ENCODE measurements at places on chromosomes 4 and X. TPM values are rescaled to one million over a fixed set of nuclear protein-coding genes. Genes with fewer than 3 reads are reported as not detected.

DNA sequence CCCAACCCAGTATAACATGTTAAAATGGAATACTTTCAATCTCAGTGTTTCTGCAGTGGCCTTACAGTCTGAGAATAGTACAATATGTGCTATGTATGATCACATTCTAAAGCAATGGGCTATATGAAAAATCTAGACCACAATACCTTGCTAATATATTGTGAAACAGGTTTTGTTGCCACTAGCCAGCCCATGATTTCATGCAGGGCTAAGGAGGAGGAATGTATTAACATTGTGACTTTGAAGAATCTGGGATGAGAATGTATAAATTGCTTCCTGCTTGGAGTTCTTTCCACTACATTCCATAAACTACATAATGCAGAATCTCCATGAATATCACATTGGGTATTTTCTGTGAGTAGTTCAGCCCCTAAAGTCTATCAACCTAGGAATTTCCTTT lies 935.4 kb upstream of the GRIA3 start:
- DNase-seq: no peak

DNA sequence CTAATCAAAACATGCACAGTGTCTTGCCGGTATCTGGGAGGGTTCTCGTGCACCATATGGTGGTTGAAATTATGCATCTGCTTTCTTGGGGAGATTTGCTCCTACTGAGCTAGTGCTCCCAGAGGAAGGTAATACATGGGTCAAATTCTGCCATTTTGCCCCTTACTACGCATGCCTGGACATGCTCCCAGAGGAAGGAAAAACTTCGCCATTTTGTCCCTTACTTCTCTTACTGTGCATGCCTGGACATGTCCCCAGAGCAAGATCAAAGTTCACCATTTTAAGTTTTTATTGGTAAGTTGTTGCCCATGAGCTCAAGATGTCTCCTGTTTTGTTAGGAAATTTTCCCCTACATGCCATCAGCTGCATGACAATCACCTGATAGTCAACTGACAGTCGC lies 252.1 kb upstream of the KLHL4 start:
- no peak for DNase-seq

Gene CC2D2A
- total RNA-seq: 33.2 TPM

- DNase-seq: no peak
Observed at GRCh38 chr4:24105327-24106038, 215.6 kb upstream of the PPARGC1A start.

- DNase-seq: no peak
Observed at GRCh38 chr4:155597933-155598451, 68.7 kb upstream of the GUCY1A1 start.

DNA sequence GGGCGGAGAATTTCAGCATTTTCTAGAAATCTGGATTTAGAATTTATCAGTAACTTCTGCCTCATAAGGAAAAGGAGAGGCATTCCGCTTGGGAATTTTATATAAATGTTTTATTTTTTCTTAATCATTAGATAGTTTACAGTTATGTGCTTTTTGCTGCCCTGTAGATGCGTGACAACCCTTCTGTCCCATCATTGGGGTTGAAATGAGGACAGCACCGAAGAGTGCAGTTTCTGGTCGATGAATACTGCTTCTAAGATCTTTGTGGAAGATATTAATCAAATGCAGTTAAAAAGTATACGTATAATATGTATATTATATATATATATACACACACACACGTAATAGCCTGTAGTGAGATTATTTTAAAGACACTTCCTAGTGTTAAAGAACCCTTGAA lies 1.5 kb downstream of the RBPJ start:
- no peak for DNase-seq

DNA sequence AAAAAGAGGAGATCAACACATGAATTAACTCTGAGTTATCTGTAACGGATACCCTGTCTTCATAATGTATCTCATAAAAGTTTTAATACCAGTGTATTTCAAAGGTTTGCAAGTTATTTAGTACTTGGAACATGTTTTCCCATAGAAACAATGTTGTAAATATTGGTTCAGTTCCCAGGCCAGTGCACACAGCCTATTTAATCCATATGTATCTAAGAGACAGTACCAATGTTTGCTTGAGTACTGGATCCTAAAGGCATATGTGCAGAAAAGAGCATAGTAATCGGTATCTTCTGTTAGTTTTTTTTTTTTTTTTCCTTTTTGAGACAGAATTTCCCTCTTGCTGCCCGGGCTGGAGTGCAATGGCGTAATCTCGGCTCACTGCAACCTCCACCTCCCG lies 46.1 kb downstream of the SLIT2 start:
- no peak for DNase-seq

Gene FNIP2
- total RNA-seq: 39.7 TPM

Gene UGT2B7
- 3.3 TPM for total RNA-seq

GRCh38 chr4:17717301-17717700 lies 64.1 kb downstream of the FAM184B start:
- no peak for DNase-seq

- peak; percentile 32 for DNase-seq
Observed at GRCh38 chr4:158958489-158959270, 144.2 kb upstream of the RAPGEF2 start.

Gene FRMPD4
- not detected for total RNA-seq

Gene ZNF711
- 2.5 TPM for total RNA-seq

DNA sequence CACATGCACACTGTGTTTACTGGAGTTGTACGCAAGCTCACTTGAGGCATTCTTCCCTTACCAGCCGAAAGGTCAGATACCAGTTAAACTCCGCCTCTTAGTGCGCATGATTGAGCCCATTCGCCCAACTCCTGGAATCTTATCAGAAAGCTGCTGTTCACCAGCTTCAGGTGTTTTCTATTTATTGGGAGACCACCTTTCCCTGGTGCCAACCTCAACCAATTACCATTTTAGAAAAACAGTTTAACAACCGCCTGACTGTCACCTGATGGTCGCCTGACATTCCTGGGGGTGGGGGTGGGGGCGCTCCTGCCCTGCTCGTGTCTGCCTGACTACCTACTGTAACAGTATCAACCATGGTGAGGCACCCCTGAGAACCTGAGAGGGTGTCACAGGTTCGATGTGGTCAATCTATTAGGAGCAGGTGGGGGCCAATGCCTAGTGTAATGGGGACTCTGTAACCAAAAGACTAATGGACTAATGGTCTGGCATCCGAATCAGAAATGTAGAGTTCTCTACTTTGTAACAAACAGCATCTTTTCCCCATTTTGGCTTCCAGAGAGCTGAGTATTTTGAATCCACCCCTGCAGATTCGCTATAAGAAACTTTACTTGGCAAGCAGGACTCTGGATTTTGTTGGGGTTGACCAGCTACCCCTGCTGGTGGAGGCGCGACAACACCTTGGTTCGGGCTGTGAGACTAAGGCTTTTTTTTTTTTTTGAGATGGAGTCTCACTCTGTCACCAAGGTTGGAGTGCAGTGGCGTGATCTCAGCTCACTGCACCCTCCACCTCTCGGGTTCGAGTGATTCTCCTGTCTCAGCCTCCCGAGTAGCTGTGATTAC lies 58.2 kb upstream of the ZNF157 start:
- peak; percentile 85 for DNase-seq

DNA sequence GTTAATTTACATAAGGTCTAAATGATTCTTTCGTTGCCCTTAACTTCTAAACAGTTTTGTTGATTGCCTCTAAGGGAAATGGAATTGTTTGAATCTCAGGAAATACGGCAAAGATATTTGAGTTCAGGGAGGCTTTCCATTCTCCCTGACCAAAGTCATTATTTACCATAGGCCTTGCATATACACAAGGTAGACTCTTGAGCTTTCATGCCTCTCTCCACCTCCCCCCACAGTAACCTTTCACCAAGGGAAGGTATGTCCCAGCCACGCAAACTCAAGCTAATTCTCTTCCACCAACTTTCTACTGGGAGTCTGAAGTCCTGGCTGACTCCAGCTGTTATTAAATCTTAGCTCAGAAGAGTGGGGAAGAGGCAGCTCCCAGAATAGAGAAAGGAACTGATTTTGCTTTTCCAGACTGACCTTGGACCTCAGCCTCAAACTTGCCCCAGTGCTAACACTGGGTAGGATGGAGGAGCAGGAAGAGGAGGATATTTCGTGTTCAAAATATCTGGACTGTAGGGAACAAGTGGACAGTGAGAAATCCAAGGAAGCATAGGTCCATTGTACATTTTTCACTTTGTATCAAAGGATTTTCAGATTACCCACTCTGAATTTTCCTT lies 1.4 kb downstream of the IGSF1 start:
- DNase-seq: no peak

- DNase-seq: no peak
Observed at GRCh38 chr4:86856896-86857295, 7.7 kb upstream of the SLC10A6 start.

DNA sequence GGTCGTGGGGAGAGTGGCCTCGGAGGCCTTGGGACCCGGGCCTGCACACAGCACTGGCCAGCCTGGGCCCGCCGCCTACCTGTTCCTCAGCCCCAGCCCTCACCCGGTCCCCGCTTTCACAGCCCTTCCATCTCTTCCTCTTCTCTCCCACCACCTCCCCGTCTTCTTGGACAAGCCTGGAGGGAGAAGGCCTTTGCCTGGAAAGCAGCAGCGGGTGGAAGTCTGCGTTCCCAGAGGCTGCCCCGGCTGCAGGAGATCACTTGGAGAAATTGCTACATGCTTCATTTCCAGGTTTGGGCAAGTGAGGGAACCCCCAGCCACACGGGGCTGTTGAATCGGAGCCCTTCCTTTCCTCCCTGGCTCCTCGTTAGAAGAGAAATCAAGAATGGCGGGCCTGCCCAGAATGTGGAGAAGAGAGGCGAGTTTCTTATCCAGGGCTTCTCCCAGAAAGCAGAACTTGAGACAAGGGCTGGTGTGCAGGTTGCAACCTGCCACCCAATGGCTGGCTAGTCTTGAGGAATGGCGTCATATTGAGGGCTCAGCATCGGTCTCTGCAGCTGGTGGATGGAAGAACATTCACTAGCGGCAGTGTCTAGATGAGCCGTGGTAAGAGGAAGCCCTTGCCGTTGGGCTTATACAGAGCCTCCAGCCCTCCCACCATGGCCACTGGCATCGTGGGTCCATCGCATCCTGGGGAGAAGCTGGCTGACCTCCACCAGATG lies 1.2 kb upstream of the PDZD4 start:
- DNase-seq: no peak

Gene CYTL1
- not detected for total RNA-seq

- DNase-seq: no peak
Observed at GRCh38 chr4:89813197-89813596, 23.8 kb downstream of the SNCA start.

Gene RTL3
- total RNA-seq: not detected

Gene EPGN
- total RNA-seq: not detected

GRCh38 chr4:162523171-162523570 lies 359.4 kb upstream of the FSTL5 start:
- DNase-seq: no peak

Gene ASB11
- total RNA-seq: 3.5 TPM

DNA sequence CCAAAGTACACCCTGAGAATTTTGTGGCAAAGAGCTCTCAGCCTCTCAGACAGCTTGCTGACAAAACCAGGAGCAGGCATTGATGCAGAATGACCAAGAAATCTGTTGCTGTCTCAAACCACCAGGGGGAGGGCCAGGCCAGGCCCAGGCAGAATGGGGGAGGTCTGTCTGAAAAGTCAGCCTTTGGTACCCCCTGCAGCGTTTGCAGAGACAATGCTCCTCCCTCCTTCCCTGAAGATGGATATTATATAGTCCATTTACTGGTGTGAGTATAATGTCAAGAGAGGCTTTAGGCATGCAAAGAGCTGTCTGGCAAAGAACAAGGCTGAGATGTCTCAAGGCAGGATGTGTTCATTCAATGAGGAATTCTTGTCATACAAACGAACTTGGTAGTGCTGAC lies 52.9 kb upstream of the TRPC5OS start:
- DNase-seq: peak; percentile 54

Gene DDX53
- total RNA-seq: not detected

- no peak for DNase-seq
Observed at GRCh38 chr4:3313139-3313538, 20.3 kb downstream of the RGS12 start.

GRCh38 chr4:140755774-140756318 lies 339 bp downstream of the TBC1D9 start:
- DNase-seq: peak; percentile 19

DNA sequence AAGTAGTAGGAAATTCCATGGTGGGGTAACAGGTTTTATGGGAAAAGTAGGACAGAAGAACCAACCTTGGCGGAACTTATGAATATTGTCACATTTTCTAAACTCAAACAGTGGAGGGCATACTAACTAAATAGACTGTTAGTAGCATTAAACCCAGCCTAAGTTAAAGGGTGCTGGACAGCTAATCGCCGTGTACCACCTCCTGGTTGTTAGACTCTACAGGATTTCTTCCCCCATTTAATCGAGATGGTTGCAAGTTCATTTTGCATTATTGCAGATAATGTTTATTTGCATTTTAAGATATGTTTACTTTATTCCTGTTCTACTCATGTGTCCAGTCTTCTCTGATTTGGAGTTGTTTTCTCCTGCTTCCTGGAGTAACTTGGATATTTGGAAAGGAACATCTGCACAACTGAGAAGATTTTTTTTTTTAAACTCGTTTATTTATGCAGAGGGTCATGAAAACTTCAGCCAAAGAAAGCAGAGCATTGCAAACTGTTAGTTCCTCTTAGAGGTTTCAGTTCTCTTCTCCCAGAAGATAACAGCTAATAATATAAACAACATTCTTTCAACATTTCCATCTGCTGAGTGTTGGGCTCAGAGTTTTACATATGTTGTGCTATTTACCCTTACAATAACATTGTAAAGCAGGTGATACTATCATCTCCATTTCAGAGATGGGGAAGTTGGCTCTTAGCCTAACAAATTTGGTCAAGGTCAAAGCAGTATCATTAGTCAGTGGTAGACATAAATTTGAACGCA lies 51.5 kb upstream of the TBC1D9 start:
- DNase-seq: no peak

- no peak for DNase-seq
Observed at GRCh38 chr4:129098531-129099001, 2.6 kb downstream of the C4orf33 start.

DNA sequence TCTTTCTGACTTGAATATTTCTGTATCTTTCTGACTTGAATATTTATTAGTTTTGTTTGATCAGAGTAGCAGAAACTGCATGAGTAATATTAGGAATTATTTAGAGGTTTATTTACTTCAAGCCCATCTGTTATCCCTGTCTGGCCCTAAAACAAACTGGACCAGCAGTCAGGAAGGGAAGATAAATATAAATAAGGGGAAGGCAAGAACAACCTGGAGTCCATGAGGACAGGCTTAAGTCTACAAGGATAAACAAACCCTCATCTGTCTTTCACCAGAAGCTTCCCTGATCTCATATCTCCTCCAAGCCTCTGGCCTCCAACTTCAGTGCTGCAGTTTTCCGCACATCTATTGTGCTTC lies 524.9 kb downstream of the CENPC start:
- no peak for DNase-seq

DNA sequence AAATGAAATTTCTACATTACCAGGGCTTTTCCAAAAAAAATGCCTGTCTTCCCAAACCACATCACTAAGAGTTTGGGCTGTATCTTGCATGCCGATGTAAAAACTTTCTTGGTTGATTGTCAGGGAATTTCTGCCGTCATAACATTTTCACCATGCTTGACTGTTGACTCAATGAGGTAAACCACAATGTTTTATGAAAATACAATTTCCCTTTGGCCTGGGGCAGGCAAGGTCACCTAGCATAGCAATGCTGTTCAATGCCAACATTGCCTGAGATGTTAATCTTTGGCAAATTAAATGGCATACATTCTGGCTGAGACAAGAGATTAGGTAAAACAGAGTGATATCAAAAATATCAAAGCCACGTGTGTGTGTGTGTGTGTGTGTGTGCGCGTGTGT lies 137.1 kb upstream of the TBL1X start:
- DNase-seq: no peak

Data from SK-MEL-5 (cell line).